ENCODE measurements at places on chromosomes 13 and 19.

DNA sequence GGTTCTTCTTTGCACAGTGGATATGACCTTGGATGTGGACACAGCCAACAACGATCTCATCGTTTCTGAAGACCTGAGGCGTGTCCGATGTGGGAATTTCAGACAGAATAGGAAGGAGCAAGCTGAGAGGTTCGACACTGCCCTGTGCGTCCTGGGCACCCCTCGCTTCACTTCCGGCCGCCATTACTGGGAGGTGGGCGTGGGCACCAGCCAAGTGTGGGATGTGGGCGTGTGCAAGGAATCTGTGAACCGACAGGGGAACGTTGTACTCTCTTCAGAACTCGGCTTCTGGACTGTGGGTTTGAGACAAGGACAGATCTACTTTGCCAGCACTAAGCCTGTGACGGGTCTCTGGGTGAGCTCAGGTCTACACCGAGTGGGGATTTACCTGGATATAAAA, 9.4 kb downstream of the RFPL4AL1 start:
- no peak for DNase-seq

DNA sequence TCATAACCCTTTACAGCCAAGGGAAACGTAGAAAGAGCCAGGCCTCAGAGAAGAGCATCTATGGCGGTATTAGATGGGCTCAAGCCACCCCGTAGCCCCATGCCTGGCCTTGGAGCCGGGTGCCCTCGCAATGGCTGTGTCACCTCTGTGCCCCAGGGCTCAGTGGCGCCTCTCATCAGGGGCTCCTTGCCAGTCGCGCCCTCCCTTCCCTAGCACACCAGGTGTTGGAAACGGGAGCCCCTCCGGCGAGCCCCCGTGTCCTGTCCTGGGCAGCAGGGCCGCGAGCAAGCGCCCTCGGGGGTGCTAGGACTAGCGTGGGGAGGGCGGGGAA, 453 bp downstream of the ZNF256 start:
- DNase-seq: no peak

DNA sequence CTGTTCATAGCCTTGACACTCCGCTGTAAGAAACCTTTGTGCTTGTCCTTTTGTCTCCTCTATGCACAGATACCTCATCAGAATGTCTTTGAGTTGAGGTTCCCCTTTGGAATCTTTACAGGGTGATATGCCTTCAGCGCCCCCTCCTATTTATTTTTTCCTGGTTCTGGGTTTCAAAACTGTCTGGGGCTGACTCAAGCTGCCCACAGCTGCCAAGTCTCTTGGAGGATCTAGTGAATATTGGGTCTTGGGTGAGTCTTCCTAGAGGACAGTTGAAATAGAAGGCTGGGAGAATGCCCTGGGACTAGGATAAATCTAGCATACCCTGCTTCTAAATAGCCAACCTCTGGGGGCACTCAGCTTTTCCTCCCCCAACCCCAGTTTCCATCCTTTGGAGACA, 930 bp downstream of the ZNF136 start:
- peak; percentile 48 for DNase-seq

DNA sequence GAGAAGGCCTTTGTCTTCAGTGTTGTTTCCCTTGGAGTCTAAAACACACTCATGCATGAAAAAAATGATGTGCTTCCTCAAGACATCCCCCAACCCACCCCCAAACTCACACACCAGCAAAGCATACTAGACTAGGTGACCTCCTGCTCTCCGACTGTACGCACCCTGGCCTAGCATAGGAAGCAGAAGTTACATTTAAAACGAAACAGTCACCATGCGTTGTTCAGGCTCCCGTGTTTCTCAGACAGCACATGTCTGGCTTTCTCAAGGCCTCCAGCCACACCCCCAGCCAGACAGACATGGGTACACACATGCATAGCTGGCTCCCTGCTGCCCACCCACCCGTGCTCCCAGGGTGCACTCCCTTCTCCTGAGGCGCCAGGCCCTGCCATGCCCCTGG, 28.7 kb upstream of the C1QTNF9 start:
- DNase-seq: peak; percentile 91

GRCh38 chr19:35491836-35492360, 1.6 kb upstream of the KRTDAP start:
- no peak for DNase-seq

GRCh38 chr19:44757735-44758505, 9.4 kb downstream of the BCL3 start:
- DNase-seq: no peak

DNA sequence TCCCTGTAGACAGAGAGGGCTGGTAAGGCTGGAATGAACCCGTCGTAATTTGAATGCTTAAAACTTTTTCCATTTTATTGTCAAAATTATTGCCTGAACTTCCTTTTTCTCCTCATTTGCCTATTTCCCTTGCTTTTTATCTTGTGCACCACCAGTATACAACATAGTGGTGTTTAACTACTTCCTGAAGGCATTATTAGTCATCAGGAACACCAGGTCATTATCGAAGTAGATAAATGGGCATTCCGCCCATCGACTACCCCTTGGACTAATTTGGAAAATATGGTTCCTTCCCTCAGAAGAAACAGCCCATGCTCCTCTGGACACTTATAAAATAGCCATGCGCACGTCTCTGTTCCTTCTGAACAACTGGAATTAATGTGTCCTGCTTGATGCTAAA, 232.1 kb downstream of the TM9SF2 start:
- DNase-seq: no peak

GRCh38 chr19:13483215-13483614, 23.1 kb downstream of the CACNA1A start:
- no peak for DNase-seq

DNA sequence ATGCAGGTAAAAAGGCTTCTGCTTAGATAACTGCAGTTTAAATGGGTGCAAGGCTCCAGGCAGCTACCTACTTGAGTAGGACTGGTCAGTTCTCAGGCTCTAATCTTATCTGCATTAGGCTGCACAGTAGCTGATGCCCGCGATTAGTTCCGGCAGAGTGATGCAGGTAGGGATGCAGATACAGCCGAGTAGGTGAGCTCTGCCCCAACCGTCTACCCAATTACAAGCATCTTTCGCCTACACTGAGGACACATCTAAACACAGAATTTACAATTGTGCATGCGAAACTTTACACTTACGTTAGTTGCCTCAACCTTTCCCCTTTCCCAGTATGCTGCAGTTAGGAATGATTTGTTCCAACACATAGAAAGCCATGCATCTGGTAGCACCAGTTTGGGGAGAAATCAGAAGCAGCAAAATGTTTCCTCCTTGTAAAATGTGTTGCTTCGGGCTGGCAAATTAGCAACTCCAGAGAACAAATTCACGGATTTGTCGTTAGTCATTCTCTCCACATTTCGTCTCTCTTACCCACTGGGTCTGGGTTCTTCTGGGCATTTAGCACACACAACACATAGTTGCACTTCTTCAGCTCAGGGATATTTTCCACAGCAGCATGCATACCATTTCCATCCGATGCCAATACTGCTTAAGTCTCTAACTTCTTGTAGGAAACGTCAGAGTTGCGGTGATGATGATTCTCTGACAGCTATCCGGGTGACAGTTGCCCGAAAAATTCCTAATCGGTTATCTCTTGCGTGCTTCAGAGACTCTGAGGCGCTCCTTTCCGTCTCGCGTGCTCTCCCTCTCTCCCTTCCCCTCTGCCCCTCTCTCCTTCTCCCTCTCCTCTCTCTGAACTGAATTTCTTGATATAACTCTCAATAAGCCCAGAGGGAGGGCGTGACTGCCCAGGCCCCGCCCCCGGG, at the start of gene PCDH9:
TSS of gene PCDH9 (minus strand) at position 856 of the 923 bp plus-strand sequence. CDS start 1,896 bp downstream, outside the sequence.
- DNase-seq: no peak

DNA sequence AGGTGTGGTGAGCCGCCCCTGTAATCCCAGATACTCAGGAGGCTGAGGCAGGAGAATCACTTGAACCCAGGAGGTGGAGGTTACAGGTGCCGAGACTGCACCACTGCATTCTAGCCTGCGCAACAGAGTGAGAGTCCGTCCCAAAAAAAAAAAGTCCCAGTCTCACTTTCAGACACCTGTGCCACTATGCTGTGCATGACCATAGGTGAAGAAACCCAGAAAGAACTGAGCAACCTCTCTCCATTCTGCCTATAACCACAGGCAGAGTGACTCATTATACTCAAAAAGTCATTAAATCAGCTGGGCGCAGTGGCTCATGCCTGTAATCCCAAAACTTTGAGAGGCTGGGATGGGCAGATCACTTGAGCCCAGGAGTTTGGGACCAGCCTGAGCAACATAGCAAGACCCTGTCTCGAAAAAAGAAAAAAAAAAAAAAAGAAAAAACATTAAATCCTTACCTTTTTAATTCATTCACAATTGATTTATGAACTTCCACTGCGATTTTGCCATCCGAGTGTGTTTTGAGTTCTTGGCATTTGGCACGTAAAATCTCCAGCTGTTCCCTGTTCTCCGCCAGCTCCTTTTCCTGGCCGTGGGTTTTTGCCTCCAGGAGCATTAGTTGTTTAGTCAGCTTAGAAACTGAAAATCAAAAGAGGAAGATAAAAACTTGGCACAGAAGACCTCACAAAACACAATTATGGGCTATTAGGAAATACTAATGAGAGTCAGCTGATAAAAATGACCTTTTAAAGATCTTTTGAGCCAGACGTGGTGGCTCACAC, 45.5 kb upstream of the SLC7A9 start:
- DNase-seq: no peak

GRCh38 chr13:113098162-113098732, 7.3 kb upstream of the F7 start:
- no peak for DNase-seq

DNA sequence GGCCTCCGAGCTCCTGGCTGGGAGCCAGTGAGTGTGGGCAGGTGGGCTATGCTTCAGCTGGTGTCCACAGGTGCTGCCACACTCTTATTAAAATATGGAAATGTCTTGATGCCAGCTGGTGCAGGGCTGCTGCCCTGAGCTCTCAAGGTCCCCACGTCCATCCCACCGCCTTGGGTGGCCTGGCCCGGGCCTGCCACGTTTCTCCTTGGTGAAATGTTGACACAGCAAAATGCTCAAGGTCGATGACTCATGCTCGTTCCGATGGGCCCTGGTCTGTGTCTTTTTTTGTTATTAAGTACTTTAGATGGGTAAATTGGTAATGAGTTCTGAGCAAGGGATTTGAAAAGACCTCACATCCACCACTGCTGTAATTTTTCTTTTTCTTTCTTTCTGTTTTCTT, 524.7 kb downstream of the MYO16 start:
- DNase-seq: no peak

DNA sequence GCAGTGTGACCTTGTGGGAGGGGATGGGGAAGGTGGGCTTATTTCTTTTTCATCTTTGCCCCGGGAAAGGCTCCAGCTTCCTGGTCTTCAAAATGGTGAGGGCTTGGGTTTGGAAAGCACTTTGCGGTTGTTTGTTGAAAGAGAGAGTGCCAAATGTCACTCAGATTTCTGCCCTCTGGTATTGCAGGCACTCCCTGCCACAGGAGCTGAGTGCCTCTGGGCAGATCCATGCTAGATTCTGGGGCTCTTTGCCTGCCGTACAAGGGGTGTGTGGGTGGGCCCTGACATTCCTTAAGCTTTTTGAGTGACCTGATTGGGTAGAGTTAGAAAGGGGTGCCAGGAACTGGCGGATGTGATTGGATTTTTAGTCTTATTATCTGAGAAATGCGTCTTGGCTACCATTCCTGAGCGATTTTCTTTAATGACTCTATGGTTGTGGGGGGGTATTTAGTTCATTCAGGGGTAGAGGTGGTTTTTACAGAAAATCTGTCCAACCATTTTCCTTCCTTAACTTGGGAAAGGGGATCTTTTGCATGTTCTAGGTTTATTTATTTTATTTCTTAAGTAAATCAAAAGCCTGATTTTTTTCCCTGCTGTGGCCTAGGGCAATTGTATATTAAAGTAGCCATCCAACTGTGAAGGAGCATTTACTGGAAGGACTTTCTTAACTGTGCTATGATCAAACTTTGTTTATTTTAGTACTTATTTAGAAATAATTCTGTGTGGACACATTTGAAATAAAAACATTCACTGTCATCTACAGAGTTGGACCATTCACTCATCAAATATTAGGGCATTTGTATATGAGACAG, 3.2 kb downstream of the ARHGAP35 start:
- no peak for DNase-seq

GRCh38 chr13:71838842-71839241, 28.2 kb downstream of the DACH1 start:
- no peak for DNase-seq

DNA sequence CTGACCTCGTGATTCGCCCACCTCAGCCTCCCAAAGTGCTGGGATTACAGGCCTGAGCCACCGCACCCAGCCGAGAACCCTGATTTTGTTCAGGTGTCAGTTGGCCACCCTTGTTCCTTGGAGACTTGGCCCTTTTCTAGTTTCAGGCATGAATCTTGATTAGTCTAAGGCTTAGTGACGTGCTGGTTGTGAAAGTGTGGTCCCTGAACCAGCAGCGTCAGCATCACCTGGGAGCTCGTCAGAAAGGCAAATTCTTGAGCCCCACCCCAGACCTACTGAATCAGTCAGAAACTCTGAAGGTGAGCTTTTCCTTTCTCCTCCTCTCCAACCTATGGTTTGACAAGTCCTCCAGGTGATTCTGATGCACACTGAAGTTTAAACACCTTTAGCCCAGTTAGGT, 35.2 kb downstream of the CACNG6 start:
- no peak for DNase-seq

DNA sequence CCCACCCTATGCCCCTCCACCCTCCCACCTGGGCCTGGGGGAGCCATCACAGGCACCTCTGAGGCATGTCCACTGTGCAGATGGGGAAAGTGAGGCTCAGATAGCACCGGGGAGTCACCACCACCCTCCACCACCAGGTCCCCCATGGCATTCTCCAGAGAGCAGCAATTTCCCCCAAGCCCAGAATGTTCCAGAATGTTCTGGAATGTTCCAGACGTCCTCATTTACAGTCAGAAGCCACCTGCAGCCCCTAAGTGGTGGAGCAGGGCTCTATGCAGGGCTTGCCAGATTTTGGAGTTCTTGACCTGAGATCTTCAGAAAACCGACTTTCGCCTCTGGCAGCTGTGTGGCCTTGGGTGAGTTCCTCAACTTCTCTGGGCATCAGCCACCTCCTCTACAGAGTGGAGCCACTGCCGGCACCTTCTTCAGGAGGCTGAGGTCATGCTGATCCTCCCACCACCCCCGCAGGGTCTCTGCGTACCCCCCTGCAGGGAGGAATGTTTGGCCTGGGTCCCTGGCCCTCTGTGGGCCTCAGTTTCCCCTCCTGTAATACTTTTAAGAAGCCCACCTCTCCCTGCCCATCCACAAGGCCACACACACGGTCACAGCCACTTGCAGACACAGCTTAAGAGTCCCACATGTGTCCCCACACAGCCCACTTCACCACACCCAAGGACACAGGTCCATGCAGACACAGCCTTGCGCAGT, 6.2 kb downstream of the FUT5 start:
- no peak for DNase-seq

DNA sequence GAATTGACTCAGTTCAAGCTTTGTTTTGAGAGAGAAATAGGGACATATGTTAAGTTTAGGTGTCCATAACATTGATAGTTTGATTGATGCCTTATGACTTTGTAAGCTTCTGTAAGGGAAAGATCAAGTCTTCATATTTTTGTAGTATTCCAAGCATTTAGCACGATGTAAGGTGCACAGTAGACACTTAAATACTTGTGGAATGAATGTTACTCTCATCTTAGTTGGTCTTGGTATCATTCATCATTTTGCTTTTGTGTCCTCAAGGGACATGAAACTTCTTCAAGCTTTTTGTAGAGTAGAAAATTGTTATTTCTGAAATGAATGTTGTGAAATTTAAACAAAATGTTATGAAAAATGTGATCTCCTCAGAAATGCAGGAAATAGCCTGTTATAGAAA, 10.1 kb downstream of the TDRD3 start:
- DNase-seq: no peak
